ENCODE measurements at places on chromosomes 6 and 20.

- DNase-seq, result no peak
These were observed 109.9 kb downstream of the RNF144B start for GRCh38 chr6:18497006-18497405.

DNA sequence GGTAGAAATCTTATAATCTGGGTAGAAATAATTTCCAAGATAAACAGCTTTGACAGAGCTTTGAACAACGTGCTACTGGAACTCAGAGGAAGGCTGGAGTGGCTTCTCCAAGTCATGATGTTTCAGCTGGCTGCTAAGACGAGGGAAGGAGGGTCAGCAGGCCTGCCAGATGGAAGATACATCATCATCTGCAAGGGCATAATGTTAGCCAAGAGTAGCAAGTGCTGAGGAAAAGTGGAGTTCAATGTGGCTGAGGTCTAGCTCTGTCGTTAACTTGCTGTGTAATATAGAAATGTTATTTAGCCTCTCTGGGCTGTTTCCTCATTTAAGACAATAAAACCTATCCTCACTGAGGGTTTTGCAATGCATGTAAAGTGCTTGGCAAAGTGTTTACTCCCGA is 35.1 kb downstream of the RGS17 start:
- no peak for DNase-seq

- DNase-seq, result no peak
These were observed 6.7 kb upstream of the EMILIN3 start for GRCh38 chr20:41373251-41373783.

GRCh38 chr20:3646651-3647050 is 16.5 kb downstream of the GFRA4 start:
- DNase-seq, result no peak

DNA sequence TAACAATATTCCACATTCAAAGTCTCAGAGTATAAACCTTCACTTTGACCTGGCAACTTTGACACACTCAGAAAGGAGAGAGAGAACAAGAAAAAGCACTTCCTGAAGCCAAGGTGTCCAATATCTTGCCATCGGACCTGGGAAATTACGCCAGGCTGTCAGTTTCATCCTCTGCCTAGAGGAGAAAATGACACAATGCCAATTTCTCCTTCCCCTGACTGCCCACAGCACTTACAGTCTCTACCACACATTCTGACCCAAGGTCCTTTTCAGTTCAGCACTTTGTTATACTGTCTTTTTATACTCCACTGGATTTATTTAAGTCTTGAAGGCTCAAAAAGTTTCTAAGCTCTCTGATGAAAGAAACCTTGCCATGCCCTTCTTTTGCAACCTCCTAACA is 250.4 kb downstream of the GMPR start:
- no peak for DNase-seq

GRCh38 chr6:166595061-166595780 is 8.7 kb upstream of the RAMACL start:
- no peak for DNase-seq

DNA sequence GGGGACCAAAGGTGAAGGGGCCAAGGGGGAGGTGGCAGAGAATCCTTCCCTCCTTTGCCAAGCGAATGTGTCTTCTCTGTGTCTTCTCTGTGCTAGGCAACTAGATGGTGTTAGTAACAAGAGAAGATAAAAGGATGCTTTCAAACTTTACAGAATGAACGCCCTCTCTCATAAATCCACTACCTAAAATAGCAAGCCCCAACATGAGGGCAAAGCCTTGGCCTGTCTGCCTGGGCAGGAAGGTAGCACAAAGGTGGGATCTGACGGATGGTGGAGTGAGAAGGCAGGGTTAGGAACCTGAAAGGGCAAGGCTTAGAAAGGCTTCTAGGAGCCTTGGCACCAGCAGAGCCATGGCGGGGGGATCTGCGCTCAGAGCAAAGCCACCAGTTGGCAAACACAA is 13.6 kb upstream of the TGM3 start:
- no peak for DNase-seq

DNA sequence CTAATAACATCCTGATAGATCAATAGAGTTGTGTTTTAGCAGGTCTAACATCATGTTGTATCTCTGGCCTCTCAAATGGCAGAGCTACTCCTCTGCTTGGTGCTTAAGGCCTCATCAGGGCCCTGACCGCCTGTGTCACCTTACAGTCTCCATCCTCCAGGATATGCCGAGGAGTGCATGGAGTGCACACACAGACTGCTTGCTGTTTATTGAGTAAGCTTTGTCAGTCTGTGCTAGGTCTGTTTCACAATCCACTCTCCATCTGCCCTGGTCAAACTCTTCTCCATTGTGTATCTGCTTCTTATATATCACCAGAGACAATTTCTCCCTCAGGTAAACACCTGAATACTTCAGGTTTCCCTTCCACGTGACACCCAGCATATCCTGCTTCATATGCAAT is 136.1 kb downstream of the SLC24A3 start:
- no peak for DNase-seq

DNA sequence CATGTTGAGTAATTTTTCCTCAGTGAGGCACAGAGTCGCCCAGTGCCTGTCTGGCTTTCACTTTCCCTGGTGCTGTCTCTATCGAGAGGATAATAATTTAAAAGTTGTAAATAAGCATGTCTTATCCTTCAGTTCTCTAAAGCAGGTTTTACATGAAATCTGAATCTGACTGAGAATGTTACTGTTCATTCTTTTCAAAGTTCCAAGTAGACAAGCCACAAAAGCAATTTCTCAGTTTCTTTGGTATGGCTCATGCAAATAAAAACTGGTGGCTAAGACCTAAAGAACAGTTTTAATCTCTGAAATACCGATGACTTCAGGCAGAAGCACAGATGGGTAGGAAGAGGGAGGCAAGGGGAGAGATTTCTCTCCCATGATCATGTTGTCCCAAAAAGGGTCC is 87.6 kb upstream of the GCM1 start:
- no peak for DNase-seq

DNA sequence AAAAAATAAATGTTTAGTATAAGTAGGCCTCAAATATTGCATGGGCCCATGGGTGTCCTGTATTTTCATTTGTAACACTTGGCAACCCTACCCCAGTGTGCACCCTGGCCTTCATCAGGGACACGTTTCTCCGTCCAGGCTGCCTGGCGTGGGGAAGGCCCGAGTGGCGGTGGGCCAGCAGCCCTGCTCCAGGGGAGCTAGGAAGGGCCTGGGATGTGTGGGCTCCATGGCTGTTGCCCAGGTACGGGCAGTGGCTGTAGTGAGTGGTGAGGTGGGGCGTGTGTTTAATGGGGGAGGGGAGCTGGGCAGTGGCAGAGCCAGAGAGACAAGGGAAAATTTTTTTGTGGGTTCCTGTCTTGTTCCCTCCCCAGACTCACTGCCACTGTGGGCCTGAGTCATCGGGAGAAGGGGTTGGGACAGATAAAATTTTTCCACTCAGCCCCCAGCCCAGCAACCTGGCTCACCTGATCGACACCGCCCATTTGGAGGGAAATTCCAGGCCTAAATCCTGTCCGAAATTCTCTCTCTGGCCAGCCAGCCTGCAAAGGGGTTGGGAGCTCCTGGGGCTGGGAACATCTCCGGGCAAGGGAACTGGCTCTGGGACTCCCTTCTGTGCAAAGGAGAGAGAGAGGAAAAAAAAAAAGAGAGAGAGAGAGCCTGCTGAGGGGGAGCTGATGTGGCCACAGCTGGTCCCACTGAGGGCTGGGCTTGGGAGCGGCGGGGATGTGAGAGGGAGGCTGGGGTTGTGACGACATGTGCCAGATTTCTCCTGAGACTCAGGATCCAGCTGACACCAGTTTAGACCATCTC is 32.5 kb upstream of the VEGFA start:
- DNase-seq, result no peak

GRCh38 chr20:61186771-61187472 is 65.1 kb upstream of the CDH4 start:
- no peak for DNase-seq

GRCh38 chr6:154187714-154188113 is 148.7 kb downstream of the OPRM1 start:
- no peak for DNase-seq

GRCh38 chr6:129578315-129578714 is 131.7 kb downstream of the ARHGAP18 start:
- DNase-seq, result no peak

GRCh38 chr6:83702077-83702476 is 6.8 kb downstream of the SNAP91 start:
- DNase-seq, result no peak

GRCh38 chr6:41560431-41561192 is 14.4 kb downstream of the FOXP4 start:
- DNase-seq, result no peak

DNA sequence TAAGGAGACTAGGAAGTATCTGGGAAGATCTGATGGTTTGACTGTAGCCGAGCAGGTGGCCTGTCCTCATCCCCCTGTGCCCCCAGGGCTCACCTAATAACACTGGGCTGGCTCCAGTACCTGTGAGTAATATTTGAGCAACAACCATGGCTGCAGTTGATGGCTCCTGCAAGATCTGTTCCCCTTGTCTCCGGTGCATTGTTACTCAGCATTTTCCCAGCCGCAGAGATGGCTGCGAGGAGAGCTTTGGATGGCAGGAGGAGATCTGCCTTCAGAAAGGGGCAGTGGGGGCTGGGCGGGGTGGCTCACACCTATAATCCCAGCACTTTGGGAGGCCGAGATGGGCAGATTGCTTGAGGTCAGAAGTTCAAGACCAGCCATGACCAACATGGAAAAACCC is 39.3 kb downstream of the PTK7 start:
- no peak for DNase-seq

- no peak for DNase-seq
These were observed 206.3 kb upstream of the RAB32 start for GRCh38 chr6:146337376-146337775.

- DNase-seq, result no peak
These were observed 608.6 kb upstream of the ADGRB3 start for GRCh38 chr6:68026483-68026882.

DNA sequence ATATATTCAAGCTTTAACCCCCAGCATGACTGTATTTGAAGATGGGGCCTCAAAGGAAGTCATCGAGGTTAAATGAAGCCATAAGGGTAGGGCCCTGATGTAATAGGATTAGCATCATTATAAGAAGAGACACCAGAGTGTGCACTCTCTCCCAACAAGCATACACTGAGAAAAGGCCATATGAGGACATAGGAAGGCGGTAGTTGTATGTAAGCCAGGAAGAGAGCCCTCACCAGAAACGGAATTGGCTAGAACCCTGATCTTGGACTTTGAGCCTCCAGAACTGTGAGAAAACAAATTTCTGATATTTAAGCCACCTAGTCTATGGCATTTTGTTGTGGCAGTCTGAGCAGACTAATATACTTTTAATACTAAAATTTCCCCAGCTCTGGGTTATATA is 150.1 kb upstream of the STXBP5 start:
- no peak for DNase-seq

GRCh38 chr20:7155282-7155681 is 387.8 kb downstream of the BMP2 start:
- no peak for DNase-seq

DNA sequence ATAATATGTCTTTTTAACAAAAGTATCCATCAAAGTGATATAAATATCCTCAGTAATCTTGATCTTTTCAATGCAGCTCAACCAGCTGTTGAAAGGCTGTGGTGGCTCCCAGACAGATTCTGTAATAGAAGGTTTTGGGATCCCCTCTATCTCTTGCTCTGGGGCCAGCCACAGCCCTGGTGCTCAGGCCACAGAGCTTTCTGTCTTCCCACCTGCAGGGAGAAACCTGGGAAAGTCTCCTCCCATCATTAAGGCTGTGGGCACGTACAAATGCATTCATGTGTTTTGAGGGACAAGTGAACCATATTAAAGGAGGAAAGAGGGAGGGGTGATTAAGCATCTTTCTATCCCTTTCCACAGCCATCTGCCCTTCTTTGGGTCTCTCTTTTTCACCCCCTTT is 183.1 kb downstream of the PRDM13 start:
- DNase-seq, result no peak

DNA sequence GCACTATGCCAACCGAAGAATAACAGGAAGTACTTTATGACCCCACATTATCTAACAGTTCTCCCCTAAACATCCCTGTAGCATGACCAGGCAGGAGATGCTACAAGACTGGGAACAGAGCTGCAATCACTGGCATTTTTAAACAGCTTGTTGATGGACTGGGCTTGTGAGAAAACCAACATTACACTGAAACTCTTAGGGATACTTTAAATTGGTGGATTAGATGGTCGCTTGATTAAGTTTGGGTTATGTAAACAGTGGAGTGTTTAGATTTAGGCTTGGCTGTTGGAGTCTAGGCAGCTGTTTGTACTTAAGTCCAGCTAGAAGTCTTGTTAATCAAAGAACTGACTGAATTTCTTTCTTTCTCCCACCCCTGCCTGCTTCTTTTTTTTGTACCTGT is 234.1 kb upstream of the BMP2 start:
- DNase-seq, result no peak

- no peak for DNase-seq
These were observed 402.5 kb downstream of the PRKN start for GRCh38 chr6:162325051-162325450.

DNA sequence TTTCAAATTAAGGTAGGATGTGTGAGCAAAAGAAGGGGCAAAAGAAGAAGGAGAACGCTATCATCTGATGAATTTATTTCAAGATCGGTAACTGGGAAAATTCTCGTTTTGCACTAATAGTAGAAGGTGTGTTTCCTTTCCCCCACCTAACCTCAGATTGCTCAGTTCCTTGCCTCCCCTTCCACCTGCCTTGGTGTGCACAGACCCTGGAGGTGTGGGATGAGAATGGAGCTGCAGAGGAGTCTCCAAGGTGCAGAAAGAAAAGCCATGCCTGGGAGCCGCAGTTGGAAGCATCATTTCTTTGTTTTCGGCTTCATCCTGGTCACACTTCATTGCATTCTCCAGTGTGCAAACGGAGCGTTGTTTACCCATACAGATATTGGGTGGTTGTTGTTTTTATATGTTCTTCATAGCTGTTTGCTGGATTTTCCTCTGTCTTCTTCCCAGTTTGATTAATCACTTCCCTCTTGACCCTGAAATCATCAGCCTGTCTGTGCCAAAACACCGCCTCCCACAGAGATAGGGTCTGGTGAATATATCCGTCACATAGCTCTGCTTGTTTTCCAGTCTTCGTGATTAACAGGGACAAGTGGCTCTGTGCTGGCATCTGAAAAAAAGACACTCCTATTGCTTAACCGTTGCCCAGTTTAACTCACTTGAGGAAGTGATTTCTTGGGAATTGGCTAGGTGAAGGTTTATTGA is 40.2 kb upstream of the NEDD9 start:
- DNase-seq, result no peak

Measured in C1 segment of cervical spinal cord (tissue), 14 donors.